ENCODE measurements at places on chromosomes 16 and 17.

GRCh38 chr16:73714976-73715375, 581.6 kb upstream of the PSMD7 start:
- no peak for DNase-seq

DNA sequence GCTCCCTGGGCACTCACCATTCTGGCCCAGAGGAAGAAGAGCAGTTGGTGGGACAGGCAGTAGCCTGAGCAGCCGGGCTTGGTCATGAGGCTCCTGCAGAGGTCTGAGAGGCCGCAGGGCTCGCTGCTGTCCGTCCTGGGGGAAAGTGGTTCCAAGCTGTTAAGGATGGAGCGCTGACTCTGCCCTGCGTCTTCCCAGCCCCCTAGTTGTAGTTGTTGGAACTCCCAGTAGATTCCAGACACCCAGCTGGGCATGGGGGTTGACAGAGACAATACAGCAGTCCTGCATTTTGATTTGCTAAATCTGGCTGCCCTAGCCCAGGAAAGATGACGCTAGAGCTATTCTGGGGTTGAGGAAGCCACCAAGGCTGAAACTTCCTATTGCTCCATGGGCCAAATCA, 7.3 kb downstream of the C16orf89 start:
- no peak for DNase-seq

DNA sequence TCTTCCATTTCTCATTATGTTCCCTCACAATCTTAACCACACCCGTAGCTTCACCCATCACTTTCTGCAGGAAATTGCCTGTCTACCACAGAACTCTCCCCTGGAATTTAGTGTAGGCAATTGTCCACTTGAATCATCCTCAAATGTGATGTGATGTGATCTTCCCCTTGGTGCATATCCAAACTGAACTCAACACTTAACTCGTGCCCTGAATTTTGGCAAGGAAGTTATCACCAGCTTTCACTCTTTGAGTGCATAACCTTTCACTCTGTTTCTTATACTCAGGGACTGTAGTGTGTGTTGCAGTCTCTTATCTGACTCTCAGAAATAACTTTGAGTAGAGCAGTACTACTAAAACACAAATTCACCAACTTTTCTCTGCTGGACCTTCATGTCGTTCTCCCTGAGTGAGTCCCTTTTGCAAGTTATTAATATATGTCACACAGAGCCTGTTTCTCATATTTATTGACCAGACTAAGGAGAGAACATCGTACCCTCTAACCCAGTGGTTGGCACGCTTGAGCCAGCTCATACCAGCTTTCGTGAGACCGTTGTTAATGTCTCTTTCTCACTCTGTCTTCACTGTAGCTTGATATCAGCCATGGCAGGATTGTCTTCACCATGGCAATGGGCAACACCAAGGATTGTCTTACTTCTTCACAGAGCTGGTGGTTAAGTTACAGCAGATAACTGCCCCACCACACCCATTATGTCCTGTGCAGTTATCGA, 558.9 kb upstream of the HSBP1 start:
- DNase-seq, result no peak

- no peak for DNase-seq
These were observed 60.1 kb downstream of the CYLD start for GRCh38 chr16:50802000-50802399.

DNA sequence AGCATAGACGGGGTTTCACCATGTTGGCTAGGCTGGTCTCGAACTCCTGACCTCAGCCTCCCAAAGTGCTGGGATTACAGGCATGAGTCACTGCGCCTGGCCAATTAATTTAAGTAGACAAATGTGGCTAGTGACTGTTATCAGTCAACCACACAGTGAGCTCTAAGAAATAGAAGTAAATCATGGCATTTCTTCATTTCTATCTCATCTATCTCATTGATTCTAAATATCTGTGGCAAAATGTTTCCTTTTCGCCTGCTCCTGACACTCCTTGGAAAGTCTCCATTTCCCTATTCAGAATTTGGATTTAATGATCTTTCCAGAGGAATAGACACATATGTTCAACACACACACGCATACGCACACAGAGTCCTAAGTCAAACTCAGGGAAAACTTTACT, 81.3 kb downstream of the HIC1 start:
- DNase-seq, result no peak

- DNase-seq, result no peak
These were observed 184.9 kb downstream of the PARN start for GRCh38 chr16:14444979-14445810.

DNA sequence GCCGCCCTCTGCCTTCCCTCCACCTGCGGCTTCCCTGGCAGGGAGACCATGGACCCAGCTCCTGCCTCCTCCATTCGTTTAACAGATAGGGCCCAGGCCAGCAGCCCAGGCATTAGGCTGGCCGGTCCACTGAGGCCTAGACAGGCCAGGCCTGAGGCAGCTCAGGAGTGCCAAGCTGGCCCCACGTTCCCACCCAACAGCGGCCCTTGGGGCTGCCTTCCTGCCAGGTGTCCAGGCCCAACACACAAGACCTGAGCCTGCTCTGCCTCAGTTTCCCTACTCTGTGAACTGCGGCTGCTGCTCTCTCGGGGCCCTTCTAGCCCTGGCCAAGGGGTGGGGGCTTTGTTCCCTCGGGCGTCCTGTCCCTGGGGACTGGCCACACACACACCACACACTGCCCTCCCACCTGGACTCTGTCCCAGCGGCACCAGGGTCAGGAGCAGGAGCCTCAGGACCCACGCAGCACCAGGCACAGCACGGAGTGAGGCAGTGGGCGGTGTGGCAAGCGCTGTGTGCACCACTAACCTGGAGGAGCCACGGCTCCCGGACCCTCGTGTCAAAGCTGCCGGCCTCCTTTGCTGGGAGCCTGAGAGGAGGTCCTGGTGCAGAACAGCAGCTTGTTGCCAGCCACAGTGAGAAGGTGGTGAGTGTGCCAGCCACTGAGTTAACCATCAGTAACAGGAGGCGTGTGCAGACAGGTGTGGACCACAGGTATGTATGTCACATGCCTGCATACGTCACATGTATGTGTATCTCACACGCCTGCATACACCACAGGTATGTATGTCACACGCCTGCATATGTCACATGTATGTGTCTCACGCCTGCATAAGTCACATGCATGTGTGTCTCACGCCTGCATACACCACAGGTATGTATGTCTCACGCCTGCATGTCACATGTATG, 14.6 kb upstream of the CDH15 start:
- no peak for DNase-seq

DNA sequence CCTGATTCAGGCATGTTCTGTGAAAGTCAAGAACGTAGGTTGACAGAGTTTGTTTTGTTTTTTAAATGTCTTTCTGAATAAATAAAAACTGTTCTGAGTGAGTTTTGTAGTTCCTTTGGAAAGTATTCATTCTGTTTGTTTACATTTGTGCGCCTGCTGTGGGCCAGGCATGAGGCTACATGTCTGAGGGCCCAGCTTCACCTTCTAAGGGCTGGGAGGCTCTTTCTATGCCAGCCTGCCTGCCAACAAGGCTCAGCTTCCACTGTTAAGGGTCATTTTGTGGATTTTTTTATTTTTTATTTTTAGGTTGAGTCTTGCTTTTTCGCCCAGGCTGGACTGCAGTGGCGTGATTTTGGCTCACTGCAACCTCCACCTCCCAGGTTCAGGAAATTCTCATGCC, 6.1 kb downstream of the WWOX start:
- DNase-seq, result no peak

- DNase-seq, result peak; percentile 80
These were observed at the start of gene SYNGR2 for GRCh38 chr17:78168242-78168902. TSS of gene SYNGR2 (plus strand) at chr17:78168581. CDS start at chr17:78168617, 36 bp downstream.

- no peak for DNase-seq
These were observed 597.7 kb downstream of the TMEM114 start for GRCh38 chr16:7992616-7993015.

GRCh38 chr17:41510251-41511065, 5.0 kb upstream of the KRT13 start:
- no peak for DNase-seq

GRCh38 chr17:34850023-34850422, 111.2 kb downstream of the CCT6B start:
- DNase-seq, result no peak

DNA sequence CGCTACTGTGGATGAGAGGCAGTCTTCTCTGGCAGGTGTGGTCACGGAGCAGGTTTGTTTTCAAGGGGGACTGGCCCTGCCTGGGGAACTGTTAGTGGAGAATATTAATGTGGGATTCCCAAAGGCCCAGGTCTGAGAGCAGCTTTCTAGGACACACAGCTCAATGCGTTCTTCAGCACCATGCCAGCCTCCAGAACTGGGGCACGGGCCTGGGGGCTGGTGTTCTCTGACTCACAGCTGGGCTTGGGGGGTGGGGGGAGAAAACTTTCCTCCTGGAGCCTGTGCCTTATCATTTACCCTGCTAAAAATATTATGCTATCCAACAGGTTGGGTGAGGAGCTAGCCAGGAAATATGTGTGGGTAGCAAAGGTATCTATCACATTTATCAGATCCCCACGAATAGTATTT, 13.5 kb upstream of the LHX1 start:
- no peak for DNase-seq
